Left renal cortex interstitium (tissue), 4 donors: ENCODE measurements at places on chromosomes 1 and 21.

GRCh38 chr1:160491017-160491416 is 32.0 kb downstream of the SLAMF6 start:
- no peak for DNase-seq

DNA sequence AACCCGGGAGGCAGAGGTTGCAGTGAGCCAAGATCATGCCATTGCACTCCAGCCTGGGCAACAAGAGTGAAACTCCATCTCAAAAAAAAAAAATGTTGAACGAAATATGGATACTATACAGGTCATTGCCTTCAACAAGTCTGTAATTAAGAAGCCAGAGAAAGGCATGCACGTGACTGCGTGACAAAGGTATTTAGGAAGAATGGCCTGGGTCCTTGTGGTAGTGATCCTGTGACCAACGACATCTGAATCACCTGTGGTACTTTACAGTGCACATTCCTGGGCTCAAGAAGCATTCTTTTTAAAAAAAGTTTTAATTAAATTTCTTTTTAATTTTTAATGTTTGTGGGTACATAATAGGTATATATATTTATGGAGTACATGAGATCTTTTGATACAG is 115.0 kb downstream of the GREM2 start:
- no peak for DNase-seq

GRCh38 chr1:223712850-223713474 is 623 bp downstream of the CAPN2 start:
- DNase-seq: no peak

- no peak for DNase-seq
Observed at GRCh38 chr1:180542838-180543145, 16.0 kb upstream of the OVAAL start.
